CD4-positive, alpha-beta memory T cell (primary cell): ENCODE measurements at places on chromosomes 2 and 18.

DNA sequence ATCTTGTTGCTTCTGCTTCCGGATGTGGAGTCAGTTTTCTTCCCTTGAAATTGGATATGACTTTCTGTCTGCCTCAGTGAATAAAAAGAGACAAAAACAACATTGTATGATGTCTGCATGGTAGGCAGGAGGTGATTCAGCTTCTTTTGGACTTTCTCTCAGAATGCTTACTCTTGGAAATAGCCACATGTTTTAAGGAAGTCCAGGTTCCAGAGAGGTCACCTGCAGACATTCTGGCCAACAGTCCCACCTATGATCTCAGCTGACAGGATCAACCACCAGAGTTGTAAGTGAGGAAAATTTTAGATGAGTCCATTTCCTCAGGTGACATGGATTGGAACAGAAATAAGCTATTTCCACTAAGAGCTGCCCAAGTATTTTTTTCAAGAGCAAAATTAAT is 508.7 kb upstream of the FAM98A start:
- no peak for DNase-seq

DNA sequence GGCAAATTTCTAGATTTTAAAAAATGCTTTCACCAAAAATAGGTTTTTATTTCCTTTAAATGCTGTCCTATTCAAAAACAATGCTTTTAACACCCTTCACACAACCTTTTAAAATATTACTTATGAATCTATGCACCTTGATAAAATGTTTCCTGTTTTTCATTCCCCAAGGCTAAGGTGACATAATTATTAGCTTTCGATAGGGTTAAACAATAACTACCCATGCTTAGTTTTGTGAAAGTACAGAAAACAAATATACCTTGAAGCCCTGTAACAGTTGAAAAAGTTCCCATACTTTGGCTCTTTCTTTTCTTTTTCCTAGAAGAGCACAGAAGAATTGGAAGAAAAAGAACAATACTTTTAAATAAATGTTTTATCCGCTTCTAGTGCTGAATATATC is 54.9 kb upstream of the ITPRID2 start:
- no peak for DNase-seq

DNA sequence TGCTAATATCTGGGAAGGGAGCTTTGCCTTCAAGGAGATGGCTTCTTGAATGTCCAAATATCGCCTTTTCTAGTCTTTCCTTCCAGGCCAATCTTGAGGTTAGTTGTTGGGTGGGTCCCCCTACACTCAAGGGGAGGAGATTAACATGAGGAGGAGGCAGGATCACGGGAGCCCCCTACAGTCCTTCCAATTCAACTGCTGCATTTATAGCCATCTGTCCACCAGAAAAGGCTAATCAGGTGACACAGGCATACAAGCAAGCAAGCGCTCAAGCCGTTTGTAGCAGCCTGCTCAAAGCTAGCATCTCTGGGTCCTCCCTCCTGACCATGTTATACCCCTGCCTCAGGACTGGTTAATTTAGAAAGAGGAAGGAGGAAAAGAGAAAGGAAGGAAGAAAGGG is 87.6 kb downstream of the MRPS9 start:
- DNase-seq = no peak

DNA sequence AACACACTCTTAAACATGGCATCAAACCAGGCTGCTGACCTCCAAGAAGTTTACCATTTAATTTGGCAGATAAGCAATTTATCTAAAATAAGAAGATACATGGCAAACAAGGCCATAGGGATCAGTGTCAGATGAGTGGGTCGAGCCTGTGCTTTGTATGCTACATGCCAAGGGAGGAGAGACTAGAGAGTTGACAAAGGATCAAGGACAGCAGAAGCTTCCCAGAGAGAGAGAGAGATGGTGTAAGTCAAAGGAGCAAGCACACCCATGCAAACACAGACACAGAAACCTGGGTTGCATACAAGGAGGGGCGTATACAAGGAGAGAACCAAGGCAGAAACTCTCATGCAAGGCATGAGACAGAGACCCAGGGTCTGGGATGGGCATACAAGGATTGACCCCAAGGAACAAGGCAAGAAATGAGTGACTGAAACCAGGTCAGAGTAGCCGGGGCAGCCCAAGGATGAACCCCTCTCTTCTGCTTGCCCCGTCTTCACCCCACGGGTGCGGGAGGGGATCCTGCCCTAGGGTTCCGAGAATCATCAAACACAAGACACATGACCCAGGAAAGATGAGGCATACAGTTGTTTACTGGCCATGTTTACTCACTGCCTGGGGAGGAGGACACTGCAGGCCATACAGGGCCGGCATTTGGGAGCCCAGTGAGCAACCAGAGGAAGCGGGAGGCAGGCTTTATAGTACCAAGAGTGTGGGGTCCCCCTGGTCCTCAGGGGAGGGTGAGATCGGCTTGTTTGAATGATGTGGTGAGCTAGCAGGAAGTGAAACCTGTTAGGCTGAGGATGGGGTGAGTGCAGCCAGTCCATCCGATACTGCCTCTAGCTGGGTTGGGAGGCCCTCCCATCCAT is 529.2 kb upstream of the ID2 start:
- no peak for DNase-seq

DNA sequence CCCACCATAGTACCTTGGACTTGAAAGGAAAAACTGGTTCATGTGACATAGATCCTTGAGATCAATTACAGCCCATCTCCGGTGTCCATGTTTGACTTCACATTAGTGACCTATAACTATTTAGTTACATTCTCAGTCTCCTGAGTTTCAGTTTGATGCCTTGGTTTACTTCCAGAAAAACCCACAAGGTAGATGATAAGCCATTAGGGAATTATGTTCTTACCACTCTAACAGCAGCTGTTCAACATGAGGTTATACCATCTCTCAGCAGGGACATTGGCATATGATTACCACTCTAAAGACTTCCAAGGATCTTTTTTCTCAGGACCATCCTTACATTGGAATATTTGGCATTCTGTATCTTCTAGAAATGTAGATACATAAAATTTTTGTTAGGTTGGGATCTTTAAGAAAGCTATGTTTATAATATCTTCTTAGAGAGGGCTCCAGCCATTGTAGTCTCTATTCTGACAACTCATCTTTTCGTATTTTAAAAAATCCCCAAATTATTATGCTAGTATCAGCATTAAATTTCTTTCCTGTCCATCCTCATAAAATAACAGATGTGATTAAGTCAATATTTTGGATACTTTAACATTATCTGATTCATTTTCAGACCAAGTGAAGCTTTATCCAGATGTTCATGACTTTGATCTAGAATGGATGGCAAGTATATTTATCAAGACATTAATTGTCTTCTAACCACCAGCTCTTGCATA is 258.9 kb downstream of the RDH14 start:
- no peak for DNase-seq

- DNase-seq = peak; percentile 21
Measured at GRCh38 chr2:46010925-46011490, 286.2 kb upstream of the EPAS1 start.

DNA sequence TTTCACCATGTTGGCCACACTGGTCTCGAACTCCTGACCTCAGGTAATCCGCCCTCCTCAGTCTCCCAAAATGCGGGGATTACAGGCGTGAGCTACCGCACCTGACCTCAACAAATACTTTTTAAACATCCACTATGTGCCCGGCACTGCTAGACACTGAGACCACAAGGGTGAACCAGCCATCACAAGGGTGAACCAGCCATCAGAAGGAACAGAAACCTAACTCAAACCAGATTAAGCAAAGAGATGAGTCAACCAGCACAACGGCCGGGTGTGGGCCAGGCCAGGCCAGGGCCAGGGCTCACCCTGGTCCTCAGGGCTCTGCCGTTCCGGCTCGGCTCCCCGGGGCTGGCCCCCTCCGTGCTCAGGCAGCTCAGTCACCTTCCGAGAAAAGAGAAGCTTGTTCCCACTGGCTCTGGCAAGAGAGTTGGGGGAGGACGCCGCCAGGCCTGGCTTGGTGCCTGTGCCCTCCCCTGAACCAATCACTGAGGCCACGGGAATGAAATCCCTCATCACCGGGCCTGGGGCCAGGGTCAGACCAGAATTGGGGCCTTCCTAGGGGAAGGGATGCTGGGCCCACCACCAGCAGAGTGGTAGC is 4.4 kb downstream of the TEX44 start:
- DNase-seq = no peak

GRCh38 chr18:76255070-76255683 is 239.9 kb downstream of the ZNF516 start:
- DNase-seq = no peak

GRCh38 chr2:11011359-11011758 is 99.6 kb downstream of the KCNF1 start:
- no peak for DNase-seq

DNA sequence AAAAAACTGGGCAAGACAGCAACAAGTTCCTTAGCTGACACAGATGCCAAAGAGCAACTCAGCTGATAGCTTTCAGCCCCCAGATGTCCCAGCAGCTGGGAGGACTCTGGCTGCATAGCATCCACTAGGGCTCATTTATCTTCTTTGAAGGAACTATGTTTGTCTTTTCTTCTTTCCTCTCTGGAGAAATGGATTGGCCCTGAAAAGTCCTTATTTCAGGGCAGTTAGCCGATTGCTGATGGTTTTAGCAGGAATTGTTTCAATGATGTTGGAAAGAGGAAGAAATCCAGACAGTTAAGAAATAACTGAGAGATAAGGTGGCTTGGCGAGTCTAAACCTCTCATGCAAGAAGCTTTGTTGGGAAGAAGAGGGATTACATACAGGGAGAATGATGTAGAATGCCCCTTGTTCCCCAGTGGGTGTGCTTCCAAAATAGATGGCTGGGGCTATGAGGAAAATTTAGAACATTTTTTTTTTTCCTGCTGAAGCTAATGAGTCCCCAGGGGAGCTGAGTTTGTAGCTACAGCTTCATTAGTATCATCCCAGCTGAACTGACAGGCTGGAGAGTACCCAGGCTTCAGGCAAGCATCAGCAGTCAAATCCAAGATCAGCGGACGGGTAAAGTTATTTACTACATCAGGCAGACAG is 33.6 kb upstream of the SERPINE2 start:
- DNase-seq = no peak

DNA sequence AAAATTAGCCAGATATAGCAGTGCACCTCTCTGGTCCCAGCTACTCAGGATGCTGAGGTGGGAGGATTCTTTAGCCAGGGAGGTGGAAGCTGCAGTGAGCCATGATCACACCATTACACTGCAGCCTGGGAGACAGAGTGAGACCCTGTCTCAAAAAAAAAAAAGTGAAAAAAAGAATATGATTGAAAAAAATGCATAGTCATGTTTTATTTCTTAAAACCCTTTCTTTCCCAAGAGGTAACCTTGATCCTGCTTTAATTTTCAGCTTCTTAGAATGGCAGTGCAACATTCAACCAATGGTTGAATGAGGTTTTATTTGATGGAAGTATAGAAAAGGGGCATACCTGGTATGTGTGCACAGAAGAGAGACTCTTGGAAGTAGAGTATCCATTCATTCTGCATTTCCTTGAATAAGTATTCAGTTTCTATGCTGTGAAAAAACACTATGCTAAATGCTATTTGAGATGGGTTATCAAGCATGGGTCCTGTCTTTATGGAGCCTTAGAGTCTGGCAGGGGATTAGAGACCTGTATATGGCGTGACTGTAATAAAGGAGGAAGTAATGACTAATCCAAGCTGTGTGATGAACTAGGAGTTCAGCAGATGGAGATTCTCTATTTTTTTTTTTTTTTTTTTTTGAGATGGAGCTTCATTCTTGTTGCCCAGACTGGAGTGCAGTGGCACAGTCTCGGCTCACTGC is 146.3 kb downstream of the WDSUB1 start:
- no peak for DNase-seq

DNA sequence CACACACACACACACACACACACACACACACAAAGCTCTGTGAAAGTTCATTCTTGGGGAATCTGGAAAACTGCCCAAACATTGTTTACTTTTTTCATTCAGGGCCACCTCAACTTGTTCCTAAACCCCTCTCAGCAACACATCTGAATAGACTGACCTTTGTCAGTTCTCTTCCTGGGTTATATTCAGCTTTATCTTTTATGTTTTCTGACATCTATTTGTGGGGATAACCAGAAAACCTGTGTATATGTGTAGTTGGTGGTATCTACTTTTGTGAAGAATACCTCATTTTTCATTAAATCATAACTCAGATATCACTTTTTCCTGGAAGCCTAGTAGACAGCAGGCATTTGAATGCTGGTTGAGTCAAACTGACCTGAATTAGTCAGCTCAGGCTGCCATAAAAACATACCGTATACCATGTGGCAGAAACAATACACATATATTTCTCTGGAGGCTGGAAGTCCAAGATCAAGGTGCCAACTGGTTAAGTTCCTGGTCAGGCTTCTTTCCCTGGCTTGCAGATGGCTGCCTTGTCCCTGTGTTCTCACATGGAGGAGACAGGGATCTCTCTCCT is 11.0 kb upstream of the RNF144A start:
- DNase-seq = no peak

DNA sequence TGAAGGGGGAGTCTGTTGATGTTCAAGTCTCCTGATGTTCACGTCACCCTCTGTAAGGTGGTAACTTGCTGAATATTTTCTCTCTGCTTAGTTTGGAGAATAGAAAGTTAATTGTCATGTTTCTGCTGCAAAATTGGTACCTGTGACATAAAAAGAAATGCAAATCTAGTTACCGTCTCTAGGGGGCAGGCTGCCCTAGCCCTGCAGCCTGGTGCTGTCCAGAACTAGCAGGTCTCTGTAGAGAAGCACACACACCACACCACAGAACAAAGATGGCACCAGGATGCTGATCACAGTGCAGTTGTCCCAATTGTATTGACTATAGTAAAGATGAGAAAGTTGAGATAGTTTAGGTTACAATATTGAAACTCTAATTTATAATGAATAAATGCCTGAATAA is 47.0 kb downstream of the SLC9A4 start:
- no peak for DNase-seq

DNA sequence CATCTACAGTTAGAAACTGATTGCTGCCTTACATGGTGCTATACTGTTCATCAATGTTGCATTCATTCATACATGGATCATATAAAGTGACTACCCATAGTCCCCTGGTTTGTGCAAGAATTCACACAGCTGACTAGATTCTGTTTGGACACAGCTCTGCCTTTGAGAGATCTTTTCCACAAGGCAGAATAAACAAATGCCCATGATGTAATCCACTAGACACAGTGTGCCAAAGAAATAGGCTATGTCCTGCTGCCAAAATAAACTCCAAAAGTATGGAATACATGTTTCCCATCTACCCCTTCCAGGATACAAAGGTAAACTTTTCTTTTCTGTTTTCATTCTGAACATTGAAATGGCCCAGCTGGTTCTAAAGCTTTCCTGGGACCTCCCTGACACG is 269.4 kb upstream of the CHAC2 start:
- DNase-seq = no peak

GRCh38 chr18:51582551-51582950 is 385.1 kb upstream of the MEX3C start:
- no peak for DNase-seq

DNA sequence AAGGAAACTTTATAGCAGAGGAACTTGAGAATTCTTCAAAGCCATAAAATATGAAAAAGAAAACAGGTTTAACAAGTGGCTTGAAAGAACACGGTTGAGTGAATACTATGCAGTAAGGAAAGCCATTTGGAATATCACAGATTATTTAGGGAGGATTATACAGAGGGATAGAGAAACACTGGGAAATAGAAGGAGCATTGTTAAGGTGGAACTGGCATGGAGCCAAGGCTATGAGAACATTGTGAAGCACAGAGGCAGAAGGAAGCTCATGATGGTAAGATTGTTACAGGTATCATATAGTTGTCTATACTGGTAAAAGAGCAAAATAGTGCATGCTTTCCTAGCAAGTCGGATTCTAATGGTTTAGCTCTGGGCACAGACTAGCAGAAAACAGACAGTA is 87.1 kb downstream of the SS18 start:
- DNase-seq = no peak
